ENCODE measurements at places on chromosomes 11 and 22.

GRCh38 chr11:5929571-5930368, 12.3 kb upstream of the OR56A3 start:
- DNase-seq = no peak

- DNase-seq = no peak
These were observed 7.6 kb upstream of the FTH1 start for GRCh38 chr11:61974766-61975631.

DNA sequence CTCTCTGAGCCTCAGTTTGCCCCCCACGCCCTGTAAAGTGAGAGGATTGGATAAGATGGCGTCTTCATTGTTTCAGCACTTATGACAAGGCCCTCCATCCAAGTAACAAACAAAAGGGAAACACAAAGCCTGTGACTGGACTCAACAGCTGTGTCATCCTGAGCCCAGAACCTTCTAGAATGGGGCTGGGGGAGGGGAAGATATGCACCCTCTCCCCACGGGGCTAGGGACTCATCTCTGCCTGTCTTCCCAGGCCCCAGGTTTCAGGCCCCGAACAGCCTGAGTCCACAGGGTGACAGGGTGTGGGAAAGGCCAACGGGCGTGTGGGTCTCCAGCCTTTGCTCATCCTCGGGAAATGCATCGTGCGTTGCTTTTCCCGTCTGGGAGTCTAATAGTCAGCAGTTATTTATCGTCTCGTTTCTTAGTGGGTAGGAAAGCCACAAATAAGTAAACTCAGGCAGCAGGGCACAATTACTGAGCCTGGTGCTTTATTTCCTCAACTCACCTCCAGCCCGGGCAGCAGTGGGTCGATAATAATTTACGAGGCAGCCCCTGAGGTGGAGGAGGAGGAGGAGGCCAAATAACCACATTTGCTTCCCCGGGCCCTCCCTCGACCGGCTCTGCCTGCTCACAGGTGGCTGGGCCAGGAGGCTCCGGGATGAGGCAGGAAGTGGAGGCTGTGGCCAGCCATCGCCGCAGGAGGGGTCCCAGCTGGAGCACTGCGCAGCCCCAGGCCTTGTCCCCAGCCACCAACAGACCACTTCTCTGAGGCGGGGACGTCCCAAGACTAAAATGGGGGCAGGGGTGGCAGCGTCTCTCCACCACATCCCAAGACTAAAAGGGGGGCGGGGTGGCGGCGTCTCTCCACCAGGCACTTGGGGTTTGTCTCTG, 54.4 kb downstream of the FLRT1 start:
- DNase-seq = no peak

- DNase-seq = peak; percentile 83
These were observed 18.5 kb upstream of the FEZ1 start for GRCh38 chr11:125514336-125515101.

DNA sequence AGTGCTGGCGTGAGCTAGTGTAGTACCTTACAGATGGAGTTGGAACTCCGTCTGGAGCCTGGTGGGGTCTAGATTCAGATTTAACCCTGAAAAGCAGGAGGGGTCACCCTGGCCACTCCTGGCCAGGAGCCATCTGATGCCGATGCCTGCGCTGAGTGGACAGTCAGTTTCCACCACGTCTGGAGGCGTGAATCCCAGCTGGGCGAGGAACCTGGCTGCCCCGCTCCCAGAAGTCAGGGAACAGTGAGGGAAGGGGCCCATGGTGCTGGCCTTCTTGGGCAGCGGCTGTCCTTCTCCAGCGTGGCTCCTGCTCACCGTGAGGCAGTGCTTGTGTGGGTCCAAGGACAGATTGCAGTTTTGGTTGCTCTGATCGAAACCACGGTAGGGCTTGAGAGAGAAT, 76.3 kb downstream of the PARVB start:
- no peak for DNase-seq

- no peak for DNase-seq
These were observed 94.3 kb downstream of the SOX6 start for GRCh38 chr11:16261836-16262644.

- no peak for DNase-seq
These were observed 492.1 kb downstream of the SOX6 start for GRCh38 chr11:15864026-15864805.

DNA sequence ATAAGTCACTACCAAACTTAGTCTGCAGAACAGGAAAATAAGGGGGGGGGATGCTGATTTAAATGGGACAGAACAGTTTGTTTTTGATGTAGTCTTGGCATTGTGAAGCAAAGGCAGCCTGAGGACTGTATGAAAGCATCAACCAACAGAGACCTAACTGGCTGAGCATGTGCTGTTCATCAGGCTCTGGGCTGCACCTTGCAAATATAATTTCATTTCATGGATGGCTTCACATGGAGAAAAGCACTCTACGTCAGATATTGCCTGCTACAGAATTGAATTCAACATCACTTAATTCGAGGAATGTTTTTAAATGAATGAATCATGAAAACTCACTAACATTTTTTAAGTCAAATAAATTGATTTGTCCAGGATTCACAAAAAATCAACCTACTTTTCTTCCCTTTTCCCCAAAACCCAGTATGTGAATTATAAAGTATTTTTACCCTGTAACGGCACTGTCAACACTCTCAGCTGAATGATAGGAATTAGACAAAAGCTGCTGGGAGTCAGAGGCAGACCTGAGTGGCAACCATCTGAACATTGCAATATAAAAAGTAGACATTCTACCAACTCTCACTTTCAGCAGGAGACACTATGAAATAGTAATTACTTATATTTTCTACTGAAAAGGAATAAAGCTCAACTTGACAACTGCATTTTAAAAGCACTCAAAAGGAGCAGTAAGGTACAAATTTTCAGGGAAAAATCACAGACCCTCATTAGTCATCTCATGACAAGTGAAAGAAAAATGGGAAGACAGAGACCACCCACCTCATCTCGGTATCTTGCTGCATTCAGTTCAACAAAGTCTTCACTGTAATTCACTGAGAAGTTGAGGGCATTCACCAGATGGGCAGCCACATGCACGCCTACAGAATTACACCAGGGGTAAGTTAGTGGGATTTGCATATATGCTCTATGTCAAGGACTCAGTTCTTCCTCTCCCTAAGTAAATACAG, 47.5 kb downstream of the NOX4 start:
- DNase-seq = no peak

- no peak for DNase-seq
These were observed 26.4 kb upstream of the OR8D2 start for GRCh38 chr11:124346311-124346955.

DNA sequence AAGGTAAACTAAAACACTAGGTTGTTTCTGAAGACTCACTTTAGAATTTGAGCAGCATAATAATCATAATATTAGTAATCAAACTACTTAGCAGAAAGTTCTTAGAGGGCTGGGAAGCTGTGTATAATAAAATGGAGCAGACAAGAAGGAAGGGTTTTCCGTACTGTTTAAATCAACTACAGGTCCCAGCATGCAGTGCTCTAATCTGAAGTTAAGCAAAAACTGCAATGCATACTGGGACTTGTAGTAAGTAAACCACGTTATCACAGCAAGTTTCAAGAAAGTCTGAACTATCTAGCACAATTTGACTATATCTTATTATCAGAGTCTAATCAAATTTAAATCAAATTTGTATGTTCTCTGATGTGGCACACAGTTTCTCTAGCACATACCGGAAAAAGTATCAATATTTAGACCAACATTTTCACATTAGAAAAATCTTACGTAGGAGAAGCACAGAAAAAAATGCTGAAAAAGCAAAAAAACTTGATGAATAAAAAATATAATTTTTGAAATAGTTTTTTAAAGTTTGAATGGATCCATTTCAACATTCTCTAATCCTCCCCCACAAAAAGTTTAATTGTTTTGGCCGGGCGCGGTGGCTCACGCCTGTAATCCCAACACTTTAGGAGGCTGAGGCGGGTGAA, 8.2 kb downstream of the PHF21A start:
- DNase-seq = peak; percentile 77

- DNase-seq = no peak
These were observed 886.4 kb downstream of the BRD1 start for GRCh38 chr22:48941033-48941902.

DNA sequence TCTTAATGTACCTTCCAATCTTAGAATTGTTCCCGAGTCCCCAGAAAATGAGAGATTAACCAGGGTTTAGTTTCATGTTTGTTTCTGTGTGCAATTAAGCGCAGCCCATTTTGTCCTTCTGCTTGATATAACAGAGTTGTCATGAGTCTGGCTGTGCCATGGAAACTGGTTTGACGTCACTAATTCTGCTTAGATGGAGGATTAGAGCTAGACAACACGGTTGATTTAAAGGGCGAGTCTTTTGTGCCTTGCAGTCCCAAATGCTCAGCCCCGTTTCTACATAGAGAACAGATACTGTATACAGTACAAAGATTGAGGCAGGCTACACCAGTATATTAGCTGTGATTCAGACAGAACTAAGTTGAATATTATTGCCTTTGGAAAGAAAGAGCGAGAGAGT, 45.5 kb upstream of the ALKBH3 start:
- no peak for DNase-seq

DNA sequence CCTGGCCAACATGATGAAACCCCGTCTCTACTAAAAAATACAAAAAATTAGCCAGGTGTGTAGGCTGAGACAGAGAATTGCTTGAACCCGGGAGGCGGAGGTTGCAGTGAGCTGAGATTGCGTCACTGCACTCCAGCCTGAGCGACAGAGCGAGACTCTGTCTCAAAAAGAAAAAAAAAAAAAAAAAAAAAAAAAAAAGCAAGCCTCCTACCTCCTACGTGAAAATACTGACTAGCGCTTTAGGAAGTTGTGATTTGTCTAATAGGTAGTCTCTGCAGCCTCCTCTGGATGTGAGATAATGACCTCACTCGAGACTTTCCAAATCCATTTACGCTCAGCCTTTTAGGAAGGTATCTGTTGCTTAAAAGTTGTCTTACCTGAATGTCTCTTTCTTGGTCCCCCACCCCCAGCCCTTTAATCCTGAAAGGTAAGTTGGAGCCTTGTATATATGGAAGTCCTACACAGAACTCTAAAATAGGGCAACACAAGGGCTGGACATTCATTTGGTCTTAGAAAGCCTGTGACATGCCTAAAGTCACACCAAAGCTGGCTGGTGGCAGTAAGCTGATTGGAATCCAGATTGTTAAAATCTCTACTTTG, 5.5 kb downstream of the SEPTIN3 start:
- DNase-seq = no peak

- no peak for DNase-seq
These were observed 34.9 kb downstream of the GRAMD4 start for GRCh38 chr22:46654927-46655595.

DNA sequence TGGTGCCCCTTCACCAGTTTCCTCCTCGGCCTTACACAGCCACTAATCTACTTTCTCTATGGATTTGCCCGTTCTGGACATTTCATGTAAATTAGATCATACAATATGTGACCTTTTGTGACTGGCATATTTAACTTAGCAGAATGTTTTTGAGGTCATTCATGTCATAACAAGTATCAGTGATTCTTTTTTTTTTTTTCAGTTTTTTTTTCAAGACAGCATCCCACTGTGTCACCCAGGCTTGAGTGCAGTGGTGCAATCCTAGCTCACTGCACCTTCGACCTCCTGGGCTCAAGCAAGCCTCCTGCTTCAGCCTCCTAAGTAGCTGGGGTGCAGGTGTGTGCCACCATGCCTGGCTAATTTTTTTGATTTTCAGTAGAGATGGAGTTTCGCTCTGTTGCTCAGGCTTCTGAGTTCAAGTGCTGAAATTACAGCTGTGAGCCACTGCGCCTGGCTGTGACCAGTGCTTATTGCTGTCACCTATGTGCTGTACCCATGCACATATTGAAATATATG, 22.7 kb downstream of the KIAA1671 start:
- no peak for DNase-seq

DNA sequence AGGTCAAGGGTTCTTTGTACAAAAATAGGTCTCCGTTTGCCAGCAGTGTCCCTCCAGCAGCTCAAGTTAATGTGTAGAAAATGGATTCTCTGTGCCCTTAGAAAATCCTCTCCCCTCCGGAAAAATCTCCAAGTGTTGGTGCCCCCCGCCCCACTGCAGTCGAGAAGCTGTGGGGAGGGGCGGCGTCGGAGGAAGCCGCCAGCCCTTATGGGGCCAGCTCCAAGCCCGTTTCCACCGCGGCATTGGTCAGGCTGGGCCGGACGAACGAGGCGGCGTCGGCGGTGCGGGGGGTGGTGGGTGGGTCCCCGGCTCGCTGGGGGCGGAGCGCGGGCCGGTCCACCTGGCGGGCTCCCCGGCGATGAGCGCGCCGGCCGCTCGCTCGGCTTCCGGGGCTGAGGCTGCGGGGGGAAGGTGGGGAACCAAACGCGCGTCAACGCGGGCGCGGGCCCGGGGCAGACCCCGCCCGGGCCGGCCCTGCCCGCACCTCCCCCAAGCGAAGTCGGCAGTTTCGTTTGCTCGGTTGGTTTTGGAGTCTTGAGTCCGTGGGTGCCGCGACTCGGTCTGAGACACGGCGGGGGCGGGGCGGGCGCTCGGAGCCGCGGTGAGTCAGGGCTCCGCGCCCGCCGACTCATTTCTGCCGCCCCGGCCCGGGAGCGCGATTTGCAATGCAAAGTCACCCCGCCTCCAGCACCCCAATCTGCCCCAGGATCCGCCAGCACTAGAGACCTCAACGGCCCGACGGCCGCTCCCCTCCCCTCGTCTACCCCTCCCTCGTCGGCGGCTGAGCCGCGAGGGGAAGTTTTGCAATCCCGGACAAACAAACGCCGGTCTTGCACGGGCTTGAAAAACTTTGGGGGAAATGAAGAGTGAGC, 1.4 kb downstream of the ASCL2 start:
- peak; percentile 45 for DNase-seq

DNA sequence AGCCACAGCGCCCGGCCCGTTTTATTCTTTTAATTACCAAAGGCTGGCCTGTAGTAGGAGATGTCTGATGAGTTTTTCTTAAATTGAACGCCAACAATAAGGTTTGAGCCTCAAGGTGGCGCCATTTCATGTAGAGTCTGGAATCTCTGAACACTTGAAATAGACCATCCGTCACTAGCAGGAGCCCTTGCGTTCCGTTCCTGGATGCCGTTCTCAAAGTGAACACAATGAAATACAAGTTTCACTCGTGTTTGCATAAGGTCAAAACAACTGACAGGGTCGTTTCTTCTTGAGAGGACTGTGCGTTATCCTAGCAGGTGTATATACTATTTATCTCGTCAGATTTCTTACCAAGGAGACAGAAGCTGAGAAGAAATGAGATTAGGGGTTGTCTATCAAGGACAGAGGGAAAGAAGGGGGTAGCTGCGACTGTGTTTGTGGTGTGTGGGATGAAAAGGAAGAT, 18.7 kb upstream of the SCGB1D1 start:
- peak; percentile 69 for DNase-seq
